ENCODE measurements at places on chromosomes 6 and 20.

- no peak for DNase-seq
Measured at GRCh38 chr6:121032268-121033006, 301.8 kb downstream of the TBC1D32 start.

GRCh38 chr6:117677553-117678141 is 2.4 kb downstream of the NUS1 start:
- no peak for DNase-seq

GRCh38 chr6:160804639-160805038 is 102.6 kb downstream of the PLG start:
- no peak for DNase-seq

DNA sequence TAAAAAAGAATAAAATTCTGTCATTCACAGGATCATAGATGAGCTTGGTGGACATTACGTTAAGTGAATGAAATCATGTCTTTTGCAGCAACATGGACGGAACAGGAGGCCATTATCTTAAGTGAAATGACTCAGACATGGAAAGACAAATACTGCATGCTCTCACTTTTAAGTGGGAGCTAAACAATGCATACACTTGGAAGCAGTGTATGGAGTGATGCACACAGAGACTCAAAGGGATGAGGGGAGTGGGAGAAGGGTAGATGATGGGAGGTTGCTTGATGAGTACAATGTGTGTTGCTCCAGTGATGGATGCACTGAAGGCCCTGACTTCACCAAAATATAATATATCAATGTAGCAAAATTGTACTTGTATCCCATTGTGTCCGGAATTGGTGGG is 293.4 kb downstream of the CD109 start:
- DNase-seq = no peak

DNA sequence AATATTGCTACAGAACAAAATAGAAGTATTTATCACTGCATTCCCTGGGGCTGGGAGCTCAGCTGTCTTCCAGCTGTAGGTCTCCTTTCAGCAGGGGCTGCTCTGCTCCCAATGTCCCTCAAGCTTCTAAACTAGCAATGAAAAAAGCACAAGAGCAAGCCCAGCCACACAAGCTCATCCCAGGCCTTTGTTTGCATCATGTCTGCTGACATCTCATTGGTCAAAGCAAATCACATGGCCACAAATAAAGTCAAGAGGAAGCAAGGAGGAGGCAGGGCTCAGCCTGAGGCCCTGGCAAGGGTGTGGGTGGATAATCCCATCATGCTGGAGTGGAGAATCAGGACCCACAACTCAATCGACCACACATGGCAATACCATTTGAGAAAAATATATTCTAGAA is 2.2 kb upstream of the BFSP1 start:
- DNase-seq = no peak

DNA sequence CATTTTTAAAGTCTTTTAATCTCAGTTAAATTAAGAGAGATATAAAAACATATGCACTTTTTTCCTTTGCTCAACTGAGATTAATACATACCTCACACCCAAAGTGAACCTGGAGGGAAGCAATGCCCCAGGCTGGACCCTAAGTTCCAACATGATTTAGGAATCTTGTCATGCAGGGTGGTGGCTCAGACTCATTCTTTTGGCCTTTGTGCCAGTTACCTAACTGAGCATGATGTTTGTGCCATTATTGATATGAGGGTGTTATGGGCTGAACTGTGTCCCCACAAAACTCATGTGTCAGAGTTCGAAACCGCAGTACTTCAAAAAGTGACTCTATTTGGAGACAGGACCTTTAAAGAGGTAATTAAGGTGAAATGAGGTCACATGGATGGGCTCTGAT is 188.0 kb downstream of the ARHGAP18 start:
- DNase-seq = no peak

DNA sequence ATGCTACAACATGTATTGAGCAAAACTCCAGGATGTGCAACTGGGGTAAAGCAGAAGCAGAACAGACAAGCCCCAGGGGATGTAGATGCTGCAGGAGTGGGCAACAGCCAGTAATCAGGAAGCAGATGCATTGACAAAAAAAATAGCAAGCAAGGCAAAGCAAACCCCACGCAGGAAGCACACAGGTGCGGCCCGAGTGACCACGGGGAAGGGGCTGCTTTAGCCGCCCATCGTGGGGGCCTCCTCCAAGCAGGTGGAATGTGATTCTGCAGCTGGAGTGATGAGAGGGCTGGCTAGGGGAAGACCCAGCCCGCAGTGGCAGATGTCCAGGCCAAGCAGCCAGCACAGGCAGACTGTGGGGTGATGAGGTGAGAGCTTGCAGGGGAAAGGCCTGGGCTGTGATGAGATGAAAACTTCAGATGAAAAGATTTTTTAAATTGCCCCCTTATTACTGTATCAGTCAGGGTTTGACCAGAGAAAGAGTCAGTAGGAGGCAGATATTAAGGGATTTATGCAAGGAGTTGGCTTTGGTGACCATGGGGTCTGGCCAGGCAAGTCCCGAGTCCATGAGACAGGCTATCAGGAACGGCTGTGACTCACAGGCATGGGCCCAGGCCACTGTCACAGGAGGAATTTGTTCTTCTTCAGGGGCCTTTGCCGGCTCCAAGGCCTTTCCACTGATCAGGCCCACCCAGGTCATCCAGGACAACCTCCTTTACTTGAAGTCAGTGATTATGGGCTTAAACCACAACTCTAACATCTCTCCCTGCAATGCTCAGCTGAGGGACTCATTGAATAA is 207.6 kb downstream of the ANKRD60 start:
- no peak for DNase-seq
